ENCODE measurements at places on chromosomes 13 and 19.

GRCh38 chr19:6587998-6588507 is 2.9 kb downstream of the CD70 start:
- DNase-seq: no peak

DNA sequence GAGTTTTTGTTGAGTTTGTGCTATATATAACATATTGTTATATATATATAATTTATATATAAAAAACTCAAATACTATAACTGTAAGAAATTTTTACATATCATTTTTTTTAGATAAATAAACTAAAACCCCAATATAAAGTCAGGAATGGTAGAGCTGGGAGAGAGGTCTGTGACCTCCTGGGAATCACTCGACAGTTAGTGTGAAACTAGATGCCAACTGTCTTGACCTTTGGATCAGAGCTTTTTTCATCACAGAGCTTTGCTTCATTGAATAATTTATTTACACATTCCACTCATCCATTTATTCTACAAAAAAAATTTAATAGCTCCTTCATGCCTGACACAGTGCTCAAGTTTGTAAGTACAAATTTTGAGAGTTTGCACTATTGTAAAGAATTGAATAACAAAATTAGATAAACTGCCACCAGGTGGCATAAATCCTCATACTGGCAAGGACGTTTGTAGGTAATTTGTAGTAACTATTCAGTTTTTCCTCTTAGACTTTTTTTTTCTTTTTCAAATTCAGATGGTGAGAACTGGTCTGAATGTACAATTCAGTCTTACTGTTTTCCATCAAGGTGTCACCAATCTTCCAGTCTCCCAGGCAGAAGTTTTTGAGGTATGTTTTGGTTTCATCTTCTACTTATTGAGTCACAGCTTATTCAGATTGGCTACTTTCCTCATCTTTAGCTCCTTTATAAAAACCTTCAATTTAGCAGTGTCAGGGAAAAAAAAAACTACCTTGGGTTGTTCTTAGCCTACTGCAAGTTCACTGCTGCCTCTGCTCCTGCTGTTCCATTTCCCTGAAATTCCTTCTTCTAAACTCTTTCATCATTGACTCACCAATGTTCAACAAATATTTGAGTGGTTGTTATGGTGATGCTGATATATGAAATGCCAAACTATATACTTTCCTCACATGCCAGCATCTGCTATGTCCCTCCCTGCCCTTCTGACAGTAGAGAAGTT is 28.7 kb downstream of the LACC1 start:
- DNase-seq: no peak

DNA sequence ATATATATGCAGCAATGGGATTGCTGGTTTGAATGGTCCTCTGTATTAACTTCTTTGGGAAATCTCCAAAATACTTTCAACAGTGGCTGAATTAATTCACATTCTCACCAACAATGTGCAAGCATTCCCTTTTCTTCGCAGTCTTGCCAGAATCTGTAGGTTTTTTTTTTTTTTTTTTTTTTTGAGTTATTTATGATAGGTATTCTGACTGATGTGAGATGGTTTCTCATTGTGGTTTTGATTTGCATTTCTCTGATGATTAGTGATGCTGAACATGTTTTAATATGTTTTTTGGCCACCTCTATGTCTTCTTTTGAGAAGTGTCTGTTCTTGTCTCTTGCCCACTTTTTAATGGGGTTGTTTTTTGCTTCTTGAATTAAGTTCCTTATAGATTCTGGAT is 2041.5 kb upstream of the PCDH20 start:
- no peak for DNase-seq

GRCh38 chr13:19601749-19602725 is 31.4 kb upstream of the MPHOSPH8 start:
- no peak for DNase-seq
